ENCODE measurements at places on chromosomes 7 and 10.
A peak's percentile ranks its signal among the peaks of the same experiment; 100 is the strongest.

DNA sequence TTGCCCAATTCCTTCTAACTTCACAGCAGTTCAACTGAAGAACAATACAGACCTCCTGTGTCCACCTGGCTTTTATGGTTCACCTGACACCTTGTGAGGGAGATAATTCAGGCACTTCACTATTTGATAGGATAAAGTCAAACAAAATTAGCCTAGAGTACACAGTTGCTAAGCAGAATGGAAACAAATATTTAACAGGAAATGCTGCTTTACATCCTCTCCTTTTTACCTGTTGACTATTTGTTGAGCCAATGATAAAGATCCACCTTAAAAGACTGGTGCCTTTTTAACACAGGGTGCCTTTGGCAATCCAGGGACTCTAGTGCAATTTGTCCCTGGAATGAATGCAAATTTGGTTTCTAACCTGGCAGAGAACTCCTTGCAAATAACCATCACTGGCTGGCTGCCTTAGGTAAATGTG, 39.8 kb downstream of the ITPRID1 start:
- peak; percentile 94 for DNase-seq

- no peak for DNase-seq
Observed at GRCh38 chr10:15542817-15543216, 171.7 kb upstream of the FAM171A1 start.

DNA sequence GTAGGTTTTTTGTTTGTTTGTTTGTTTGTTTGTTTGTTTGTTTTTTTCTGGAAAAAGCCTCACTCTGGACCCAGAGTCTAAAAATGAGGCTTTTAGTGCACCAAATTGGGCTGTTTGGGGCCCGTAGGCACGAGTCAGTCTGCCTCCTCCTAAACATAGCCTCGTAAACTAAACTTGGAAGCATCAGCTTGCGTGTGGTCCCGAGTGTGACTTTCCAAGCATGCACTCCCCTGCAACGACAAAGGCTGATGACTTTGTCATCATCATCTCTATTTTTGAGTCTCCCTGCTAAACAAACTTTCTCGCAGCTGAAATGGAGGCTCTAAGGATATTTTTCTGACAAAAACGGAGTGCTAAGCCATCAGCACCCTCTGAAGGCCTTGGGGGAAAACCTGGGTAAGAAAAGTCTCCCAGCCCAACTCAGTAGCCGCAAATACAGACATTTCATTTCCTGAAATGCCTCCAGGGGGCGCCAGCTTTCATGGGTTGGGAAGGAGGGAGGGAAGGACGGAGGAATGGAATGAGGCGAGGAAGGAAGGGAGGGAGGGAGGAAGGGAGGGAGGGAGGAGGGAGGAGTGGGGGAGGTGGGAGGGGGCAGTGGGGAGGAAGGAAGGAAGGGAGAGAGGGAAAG, 245.9 kb downstream of the KCNMA1 start:
- DNase-seq, result no peak

GRCh38 chr7:34011696-34012095, 106.4 kb downstream of the BMPER start:
- no peak for DNase-seq

DNA sequence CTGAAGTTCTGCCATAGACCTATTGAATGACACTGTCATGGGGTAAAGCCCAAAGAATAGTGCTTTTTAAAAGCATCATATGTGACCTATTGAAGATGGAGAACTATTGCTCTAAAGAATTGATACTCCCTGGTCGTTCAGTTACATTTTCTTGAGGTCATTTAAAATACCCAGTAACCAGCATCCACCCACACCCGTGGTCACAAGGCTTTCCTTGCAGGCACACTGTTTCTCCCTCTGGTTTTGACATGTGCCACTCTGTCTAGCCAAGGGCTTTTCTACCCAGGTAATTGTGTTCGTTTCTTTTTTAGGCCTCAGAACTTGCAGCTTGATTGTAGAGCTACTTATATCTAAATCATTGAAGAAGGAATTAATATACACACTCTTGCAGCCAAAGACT, 68.3 kb upstream of the LYZL2 start:
- no peak for DNase-seq

GRCh38 chr10:82691211-82691610, 816.2 kb downstream of the NRG3 start:
- no peak for DNase-seq

- no peak for DNase-seq
Observed at GRCh38 chr7:105001652-105002184, 12.3 kb upstream of the KMT2E start.

- DNase-seq, result no peak
Observed at GRCh38 chr10:62514079-62514693, 140.0 kb downstream of the ZNF365 start.

GRCh38 chr7:106737202-106737562, 76.2 kb upstream of the CCDC71L start:
- DNase-seq, result no peak

DNA sequence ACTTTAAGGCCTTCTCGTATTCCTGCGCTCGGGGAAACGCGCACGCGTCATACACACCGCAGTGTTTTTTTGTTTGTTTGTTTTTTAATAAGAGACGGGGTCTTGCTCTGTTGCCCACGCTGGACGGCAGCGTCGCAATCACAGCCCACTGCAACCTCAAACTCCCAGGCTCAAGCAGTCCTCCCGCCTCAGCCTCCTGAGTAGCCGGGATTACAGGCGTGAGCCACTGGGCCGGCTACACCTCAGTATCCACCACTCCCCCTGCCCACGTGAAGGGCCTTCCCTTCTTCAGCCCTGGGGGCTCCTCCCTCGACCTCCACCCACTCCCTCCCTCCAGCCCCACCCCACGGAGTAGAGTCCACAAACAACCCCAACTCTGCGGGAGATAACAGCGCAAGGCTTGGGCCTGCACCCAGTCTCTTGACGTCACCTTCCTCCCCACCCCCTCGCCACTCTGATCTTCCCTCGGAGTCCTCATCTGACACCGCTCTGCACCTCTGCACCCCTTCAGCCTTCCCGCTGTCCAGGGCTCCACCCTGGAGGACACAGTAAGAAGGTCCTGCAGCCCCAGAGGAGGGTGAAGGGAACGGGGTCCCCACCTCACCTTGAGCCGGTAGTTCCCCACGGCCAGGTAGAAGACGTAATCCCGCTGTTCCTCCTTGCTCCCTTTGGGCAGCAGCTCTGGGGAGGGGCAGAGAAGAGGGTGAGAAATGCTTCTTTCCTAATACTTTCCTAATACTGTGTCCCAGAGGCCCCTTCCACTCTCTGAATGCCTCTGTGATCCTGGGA, 2.8 kb upstream of the CLDN15 start:
- DNase-seq, result no peak

DNA sequence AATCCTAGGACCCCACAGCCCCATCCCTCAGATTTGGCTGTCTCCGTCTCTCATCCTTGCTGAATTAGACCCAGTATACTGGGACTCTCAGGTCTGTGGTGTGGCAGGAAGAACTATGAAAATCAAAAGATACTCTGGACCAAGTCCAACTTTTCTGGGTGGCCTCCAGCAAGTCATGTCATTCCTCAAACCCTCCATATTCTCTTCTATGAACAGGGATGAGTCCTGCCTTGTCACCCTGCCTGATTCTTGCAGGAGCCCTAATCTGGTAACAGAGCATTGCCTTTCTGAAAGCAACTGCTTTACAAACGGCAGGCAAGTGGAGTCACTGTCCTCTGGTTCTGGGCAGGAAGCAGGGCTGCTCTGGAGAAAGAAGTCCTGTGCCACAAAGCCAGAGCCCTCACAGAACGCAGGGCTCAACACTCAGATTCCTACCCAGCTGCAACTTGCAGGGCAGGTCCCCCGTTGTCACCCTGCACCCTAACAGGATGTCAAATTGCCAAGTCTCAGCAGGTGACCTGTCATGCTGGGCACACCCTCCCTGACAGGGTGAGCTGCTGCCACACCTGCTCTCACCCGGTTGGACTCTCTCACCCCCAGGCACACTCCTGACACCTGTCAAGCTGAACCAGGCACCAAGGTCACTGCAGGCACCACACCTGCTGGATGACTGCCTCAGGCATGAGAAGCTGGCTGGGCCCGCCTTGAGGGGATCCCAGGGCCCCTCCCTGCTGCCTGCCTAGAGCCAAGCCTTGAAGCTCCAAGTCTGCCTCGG, 227.7 kb downstream of the KCNMA1 start:
- DNase-seq, result peak; percentile 76

GRCh38 chr7:137097111-137097510, 228.7 kb downstream of the CHRM2 start:
- DNase-seq, result no peak

GRCh38 chr10:15068802-15069201, 19.8 kb downstream of the ACBD7 start:
- DNase-seq, result no peak

GRCh38 chr7:122291189-122291588, 13.4 kb downstream of the FEZF1 start:
- DNase-seq, result no peak

GRCh38 chr10:32104622-32105509, 48.6 kb upstream of the KIF5B start:
- no peak for DNase-seq

GRCh38 chr10:116925056-116925455, 75.8 kb downstream of the ENO4 start:
- no peak for DNase-seq

GRCh38 chr10:73872190-73872710, 2.1 kb downstream of the CAMK2G start:
- DNase-seq, result no peak

DNA sequence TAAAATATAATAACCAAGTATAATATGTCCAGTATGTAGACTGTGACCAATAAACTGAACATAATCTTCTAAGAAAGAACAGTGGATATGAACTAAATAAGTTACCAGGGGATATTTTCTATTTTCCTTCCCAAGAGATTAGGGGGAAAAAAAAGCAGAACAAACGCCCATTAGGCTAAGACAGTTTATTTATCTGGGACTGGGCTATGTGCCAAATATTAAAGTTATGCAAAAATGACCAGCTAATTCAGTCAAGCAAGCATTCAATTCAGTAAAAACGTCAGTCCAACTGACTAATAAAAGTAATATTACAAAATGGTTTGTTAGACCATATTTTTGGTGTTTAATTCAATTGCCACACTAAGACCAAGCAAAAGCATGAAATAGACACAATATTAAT, 122.2 kb downstream of the TSPAN12 start:
- no peak for DNase-seq

- no peak for DNase-seq
Observed at GRCh38 chr7:41970941-41971340, 266.1 kb downstream of the GLI3 start.

- DNase-seq, result no peak
Observed at GRCh38 chr10:123640016-123640535, 26.1 kb upstream of the GPR26 start.

DNA sequence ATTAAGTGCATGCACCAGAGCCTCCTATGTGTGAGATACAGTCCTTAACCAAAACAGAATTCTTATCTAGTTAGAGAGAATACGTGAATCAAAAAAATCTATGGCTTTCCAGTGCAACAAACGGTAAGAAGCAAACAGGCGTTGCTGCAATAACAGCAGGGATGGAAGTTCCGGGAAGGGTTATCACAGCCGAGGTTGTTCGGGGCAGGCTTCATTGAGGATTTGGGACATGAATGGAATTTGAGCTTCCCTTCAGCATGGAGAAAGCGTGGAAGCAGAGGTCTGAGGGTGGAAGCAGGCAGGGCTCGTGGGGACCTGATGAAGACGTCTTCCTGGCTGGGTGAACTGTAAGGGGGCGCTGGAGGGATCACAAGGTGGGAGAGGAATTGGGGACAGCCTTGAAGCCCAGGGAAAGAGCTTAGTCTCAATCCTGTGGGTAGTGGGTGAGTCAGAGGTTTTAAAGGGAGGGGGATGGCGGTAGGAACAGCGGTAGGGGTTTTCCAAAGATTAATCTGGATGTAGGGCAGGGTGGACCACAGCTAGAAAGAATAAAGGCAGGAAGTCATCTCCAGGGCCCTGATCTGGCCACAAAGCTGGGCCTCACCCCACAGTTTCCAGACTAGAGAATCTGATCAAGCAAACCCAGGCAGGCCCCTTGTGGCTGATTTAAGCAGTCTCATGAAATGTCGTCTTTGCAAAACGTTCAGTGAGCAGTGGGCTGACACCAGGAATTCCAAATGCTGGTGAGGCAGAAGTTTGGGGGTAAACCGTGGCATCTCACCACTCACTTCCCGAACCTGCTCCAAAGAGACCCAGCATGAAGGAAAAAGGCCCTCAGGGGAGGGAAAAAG, 65.1 kb downstream of the CALML3 start:
- DNase-seq, result no peak

- no peak for DNase-seq
Observed at GRCh38 chr7:27148031-27148755, 619 bp upstream of the HOXA6 start.

- no peak for DNase-seq
Observed at GRCh38 chr7:54992871-54993475, 25.8 kb upstream of the EGFR start.

DNA sequence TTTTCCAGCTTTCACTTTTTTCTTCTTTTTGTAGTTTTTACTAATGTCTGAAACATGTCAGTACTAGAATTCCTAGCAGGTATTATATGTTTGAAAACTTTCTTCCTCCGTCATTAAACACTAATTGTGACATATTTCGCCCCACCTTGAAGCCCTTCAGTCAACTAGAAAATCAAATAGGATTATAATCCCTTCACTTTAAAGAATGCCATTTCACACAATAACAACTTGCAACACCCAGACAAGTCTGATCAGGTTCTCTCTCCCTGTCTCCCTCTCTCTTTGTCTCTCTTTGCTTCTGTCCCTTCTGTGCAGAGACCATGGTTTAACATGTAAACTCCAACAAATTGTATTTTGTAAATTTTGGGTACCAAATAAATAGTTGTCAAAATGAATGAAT, 373.5 kb downstream of the SEMA3D start:
- no peak for DNase-seq

- DNase-seq, result no peak
Observed at GRCh38 chr7:150993511-150993910, 2.7 kb downstream of the NOS3 start.

- DNase-seq, result no peak
Observed at GRCh38 chr7:13414661-13415107, 574.8 kb downstream of the ETV1 start.

GRCh38 chr7:128035712-128036111, 4.5 kb upstream of the LRRC4 start:
- DNase-seq, result no peak

GRCh38 chr7:37174460-37174859, 274.2 kb downstream of the ELMO1 start:
- DNase-seq, result peak; percentile 5

- no peak for DNase-seq
Observed at GRCh38 chr7:109964780-109965179, 1126.1 kb upstream of the LRRN3 start.

- no peak for DNase-seq
Observed at GRCh38 chr10:110751850-110752249, 107.7 kb downstream of the RBM20 start.

DNA sequence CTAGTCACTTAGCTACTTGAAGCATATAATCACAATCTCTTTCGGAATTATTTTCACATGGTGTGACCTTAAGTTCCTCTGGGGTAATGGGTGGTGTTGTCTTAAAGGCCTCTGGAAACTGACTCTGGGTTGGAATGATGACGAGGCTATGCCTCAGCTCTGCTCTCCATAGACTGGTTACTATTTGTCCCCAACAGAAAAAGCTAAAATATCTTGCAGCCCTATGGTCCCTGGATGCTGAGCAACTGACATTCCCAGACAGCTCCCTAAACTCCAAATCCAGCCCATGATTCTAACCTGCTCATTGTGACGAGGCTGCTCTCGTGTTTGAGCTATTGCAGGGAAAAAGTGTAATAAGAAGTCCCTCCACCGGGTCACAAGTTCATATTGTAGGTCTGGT, 51.6 kb downstream of the HBP1 start:
- no peak for DNase-seq

Data from NCI-H1417 treated with DMSO at 0.1 percent for 48 hours (cell line).